Stimulated activated CD4-positive, alpha-beta T cell treated with anti-CD3 and anti-CD28 coated beads, TNF-alpha, amount 100 ng/mL, for 48 hours (primary cell): ENCODE measurements at places on chromosomes 6 and 20.

- DNase-seq: no peak
Observed at GRCh38 chr20:50019466-50020256, 36.9 kb downstream of the SNAI1 start.

GRCh38 chr6:78770765-78771164 lies 96.6 kb upstream of the IRAK1BP1 start:
- no peak for DNase-seq

DNA sequence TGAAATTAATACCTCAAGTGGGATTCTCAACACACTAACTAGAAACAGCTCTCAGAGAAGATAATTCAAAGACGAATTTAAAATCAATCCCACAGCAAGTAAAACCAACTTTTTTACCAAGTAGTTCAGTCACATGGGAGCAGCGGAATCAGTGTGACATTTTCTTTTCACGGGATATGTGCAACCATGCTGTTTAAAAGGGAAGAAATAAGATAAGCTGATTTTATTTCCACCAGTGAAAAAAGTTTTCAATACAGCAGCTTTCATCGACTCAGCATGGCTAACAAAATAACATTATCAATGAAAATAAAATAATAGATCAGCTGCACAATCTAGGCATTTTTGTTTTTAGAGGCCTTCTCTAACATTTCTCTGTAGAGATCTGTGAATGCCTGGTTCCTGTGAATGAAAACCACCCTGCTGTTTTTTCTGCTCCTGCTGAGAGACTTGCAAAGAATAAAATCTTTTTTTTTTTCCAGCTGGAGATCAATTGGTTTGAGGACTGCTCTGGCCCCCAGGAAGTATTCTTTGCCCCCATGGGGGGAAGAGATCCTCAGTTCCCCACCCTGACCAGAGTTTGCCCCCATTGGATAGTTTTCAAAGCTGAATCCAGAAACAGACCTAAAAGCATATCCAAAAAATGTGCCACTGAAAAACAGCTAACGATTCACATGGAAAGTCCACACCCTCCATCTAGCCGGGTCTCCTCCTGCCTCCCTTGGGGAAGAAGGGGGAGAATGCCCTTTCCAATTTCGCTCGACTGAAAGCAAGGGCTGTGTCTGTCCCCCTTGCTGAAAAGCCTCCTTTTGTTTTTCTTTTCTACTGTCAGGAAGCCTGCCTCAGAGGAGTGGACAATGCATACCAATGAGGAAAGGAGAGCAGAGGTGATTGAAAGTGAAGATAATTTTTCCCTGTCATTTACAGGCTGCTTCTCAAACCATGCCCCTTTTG lies 317.6 kb downstream of the PRKN start:
- DNase-seq: no peak

- no peak for DNase-seq
Observed at GRCh38 chr6:39791850-39792539, at the start of gene DAAM2. DAAM2 (plus strand) TSS chr6:39792376; CDS start chr6:39856303, 63,927 bp downstream.

DNA sequence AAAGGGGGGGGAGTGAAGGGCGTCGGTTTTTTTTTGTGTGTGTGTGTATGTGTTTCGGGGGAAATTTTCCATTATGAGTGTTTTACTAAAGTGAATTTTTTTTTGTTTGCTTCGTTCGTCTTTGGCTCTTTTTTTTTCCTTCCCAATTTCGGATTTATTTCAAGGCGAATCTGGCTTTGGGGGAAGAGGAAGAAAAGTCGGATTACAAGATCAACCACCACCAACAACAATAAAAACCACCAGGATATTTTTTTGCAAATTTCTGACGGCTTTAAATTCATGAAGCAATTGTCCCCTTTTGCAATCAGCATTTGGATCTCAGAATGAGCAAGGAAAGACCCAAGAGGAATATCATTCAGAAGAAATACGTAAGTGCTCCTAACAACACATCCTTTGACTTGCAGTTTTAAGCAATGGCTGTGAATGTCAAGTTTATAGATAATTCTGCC lies 372 bp downstream of the JARID2 start:
- DNase-seq: no peak

DNA sequence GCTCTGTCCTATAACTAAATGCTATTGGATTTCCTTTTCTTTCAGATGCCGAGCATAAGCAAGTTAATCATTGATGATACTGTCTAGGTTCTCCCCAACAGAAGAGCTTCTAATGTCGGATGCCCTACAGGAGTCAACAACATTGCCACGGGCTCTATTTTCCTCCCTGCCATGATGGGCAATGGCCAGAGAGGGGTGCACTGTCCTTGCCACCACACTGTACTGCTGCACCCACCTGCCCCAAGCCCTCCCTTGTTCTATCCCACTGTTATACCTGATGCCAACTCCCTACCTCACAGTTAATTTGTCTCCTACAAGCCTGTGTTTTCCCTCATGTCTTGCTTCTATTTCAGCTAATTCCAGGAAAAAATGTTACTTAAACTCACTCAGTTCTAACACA lies 773.6 kb upstream of the CHD6 start:
- DNase-seq: no peak

- no peak for DNase-seq
Observed at GRCh38 chr20:3933218-3933617, 44.0 kb downstream of the PANK2 start.

- no peak for DNase-seq
Observed at GRCh38 chr6:40804905-40805304, 217.7 kb upstream of the LRFN2 start.

- no peak for DNase-seq
Observed at GRCh38 chr6:170187669-170188566, 103.0 kb downstream of the DLL1 start.

GRCh38 chr6:149717255-149717587 lies 680 bp downstream of the LATS1 start:
- no peak for DNase-seq

- no peak for DNase-seq
Observed at GRCh38 chr20:24958506-24959385, 9.7 kb downstream of the CST7 start.

DNA sequence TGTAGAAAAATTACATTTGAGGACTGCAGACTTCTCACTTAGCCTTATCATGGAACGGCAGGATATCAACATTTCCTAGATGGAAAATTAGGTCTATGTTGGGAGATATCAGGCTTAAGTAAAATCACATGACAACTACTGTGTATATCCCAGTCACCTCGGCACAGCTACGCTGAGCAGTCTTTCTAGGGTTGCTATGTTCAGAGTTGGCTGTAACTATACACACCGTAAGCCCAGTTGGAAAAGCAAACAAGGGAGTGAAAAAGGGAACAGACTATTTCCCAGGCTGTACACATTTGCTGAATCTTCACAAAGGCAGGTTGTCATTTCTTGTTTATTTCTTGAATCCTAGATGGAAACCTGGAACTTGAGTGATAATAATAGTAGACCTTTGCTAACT lies 80.7 kb upstream of the PTPRK start:
- DNase-seq: no peak
